PC-9 (cell line): ENCODE measurements at places on chromosomes 4 and X. TPM values are rescaled to one million over a fixed set of nuclear protein-coding genes. Genes with fewer than 3 reads are reported as not detected.

DNA sequence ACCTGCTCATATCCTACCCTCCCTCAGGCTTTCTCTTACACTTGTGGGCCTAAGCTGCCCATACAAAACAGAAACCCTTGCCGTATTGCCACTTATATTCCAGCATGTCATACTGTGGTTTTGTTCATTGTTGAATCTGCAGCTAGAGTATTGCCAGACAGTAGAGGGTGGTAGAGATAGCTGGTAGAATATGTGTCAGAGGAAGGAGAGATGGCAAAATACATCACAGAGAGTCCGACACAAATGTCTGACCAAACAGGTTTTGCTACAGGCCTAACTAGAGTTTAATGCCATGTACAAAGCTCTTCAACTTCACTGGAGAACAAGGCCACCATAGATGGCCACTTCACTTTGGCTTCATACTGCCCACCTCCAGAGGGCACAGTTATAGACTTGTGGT is 160.1 kb downstream of the EFHC2 start:
- no peaks in the 10 kb centered on the region for H3K36me3 ChIP-seq
- H3K27me3 ChIP-seq = no peaks in the 10 kb centered on the region
- H3K4me1 ChIP-seq = no peaks in the 10 kb centered on the region
- H3K4me3 ChIP-seq = no peak overlapping the region

GRCh38 chrX:6770936-6771335 is 236.0 kb upstream of the VCX3A start:
- peaks cover 14% of the 10 kb centered on the region for H3K4me1 ChIP-seq
- DNase-seq = no peak
- no peak overlapping the region for H3K27ac ChIP-seq
- no peaks in the 10 kb centered on the region for H3K27me3 ChIP-seq
- no peak overlapping the region for H3K4me3 ChIP-seq
- H3K36me3 ChIP-seq = no peaks in the 10 kb centered on the region

DNA sequence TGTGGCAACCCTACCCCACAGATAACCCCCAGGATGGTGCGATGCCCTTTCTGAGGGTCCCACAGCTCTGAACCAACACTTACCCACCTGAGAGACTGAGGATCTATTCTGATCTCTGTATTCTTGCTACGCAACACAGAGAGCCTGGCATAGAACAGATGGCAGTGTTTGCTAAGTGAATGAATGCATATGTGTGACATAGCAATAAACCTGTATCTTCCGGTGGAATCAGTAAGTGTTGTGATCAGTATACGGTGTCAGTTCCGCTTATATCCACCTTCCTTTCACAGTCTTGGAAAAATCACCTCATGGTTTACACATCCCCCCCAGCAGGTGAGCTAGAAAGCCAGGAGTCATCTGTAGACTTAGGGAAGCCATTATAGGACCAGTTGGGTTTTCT is 5.9 kb upstream of the HSD17B10 start:
- H3K36me3 ChIP-seq = no peaks in the 10 kb centered on the region
- H3K27ac ChIP-seq = peak overlapping the region; percentile 54
- no peak for DNase-seq
- H3K4me3 ChIP-seq = peak overlapping the region; percentile 52; the same call in 1 of the 2 replicates
- H3K4me1 ChIP-seq = no peaks in the 10 kb centered on the region
- no peaks in the 10 kb centered on the region for H3K27me3 ChIP-seq

DNA sequence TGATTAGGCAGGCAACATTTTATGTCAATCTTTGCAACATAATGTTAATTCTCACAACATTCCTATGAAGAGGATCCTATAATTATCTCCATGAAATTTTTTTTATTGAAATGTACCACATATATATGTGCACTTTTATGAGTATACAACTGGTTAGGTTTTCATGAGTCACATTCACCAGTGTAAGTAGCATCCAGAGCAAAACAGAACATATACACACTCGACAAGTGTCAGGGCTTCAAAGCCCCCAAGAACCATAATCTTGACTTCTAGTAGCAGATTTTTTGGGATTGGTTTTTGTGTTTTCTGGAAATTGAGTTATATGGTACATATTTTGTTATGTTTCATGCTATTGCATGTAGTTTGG is 62.4 kb downstream of the ARHGAP10 start:
- H3K27me3 ChIP-seq = no peaks in the 10 kb centered on the region
- peak overlapping the region; percentile 37 for H3K27ac ChIP-seq
- no peak overlapping the region for H3K4me3 ChIP-seq
- H3K4me1 ChIP-seq = peaks cover 54% of the 10 kb centered on the region
- no peak for DNase-seq
- H3K36me3 ChIP-seq = no peaks in the 10 kb centered on the region; the same call in 1 of the 2 replicates

DNA sequence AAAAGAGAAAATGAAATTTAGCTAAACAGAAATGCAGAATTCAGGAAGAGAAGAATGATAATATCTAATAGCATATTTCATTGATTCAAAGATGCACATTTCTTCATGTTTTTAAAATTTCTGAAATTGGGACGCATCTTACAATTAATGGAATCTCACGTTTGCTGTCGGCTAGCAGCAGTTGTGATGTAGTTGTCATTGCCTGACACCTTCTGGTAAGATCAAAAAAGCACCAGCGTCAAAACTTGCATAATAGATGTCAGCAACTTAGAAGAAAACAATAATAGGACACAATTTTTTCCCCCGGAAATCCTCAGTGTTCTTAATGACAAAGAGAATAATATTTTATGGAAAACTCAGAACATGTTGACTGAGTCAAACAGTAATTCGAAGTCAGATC is 29.8 kb upstream of the SLC7A3 start:
- no peak overlapping the region for H3K27ac ChIP-seq
- H3K4me3 ChIP-seq = no peak overlapping the region
- H3K4me1 ChIP-seq = no peaks in the 10 kb centered on the region

GRCh38 chr4:45692131-45692735 is 431.6 kb downstream of the GABRG1 start:
- no peaks in the 10 kb centered on the region for H3K4me1 ChIP-seq
- no peak overlapping the region for H3K27ac ChIP-seq
- DNase-seq = no peak
- H3K4me3 ChIP-seq = no peak overlapping the region
- H3K27me3 ChIP-seq = no peaks in the 10 kb centered on the region

- no peak overlapping the region for H3K4me3 ChIP-seq
- H3K36me3 ChIP-seq = no peaks in the 10 kb centered on the region
- no peak overlapping the region for H3K27ac ChIP-seq
- no peaks in the 10 kb centered on the region for H3K27me3 ChIP-seq
- DNase-seq = no peak
Observed at GRCh38 chr4:82666970-82667665, 105.3 kb upstream of the TMEM150C start.

- H3K27me3 ChIP-seq = no peaks in the 10 kb centered on the region
- H3K36me3 ChIP-seq = no peaks in the 10 kb centered on the region
- H3K27ac ChIP-seq = no peak overlapping the region
- no peak overlapping the region for H3K4me3 ChIP-seq
- H3K4me1 ChIP-seq = no peaks in the 10 kb centered on the region
Observed at GRCh38 chr4:156201050-156201449, 247.4 kb upstream of the CTSO start.

DNA sequence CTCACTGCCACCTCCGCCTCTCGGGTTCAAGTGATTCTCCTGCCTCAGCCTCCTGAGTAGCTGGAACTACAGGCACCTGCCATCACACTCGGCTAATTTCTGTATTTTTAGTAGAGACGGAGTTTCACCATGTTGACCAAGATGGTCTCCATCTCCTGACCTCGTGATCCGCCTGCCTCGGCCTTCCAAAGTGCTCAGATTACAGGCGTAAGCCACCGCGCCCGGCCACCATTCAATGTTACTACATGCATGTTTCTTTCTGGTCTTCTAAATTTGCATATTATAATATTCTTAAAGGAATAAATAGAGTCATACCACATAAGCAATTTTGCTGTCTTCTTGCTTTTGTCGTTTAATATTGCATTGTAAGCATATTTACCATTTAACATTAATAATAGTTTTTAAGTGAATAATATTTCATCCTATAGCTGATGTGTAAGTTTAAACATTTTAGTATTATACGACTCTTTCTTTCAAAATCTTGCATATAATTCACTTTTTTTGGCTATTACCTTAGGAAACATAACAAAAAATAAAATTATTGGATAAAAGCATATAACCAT is 1270.4 kb downstream of the ADGRL3 start:
- H3K36me3 ChIP-seq = no peaks in the 10 kb centered on the region
- no peaks in the 10 kb centered on the region for H3K27me3 ChIP-seq
- no peak overlapping the region for H3K4me3 ChIP-seq
- no peak overlapping the region for H3K27ac ChIP-seq
- DNase-seq = no peak

GRCh38 chr4:181176306-181176705 is 1066.9 kb upstream of the TENM3 start:
- no peaks in the 10 kb centered on the region for H3K4me1 ChIP-seq
- H3K27me3 ChIP-seq = no peaks in the 10 kb centered on the region
- H3K27ac ChIP-seq = no peak overlapping the region
- no peak overlapping the region for H3K4me3 ChIP-seq
- no peak for DNase-seq

GRCh38 chrX:40331353-40331752 is 233.6 kb upstream of the BCOR start:
- DNase-seq = no peak
- no peaks in the 10 kb centered on the region for H3K27me3 ChIP-seq
- H3K36me3 ChIP-seq = no peaks in the 10 kb centered on the region
- no peak overlapping the region for H3K4me3 ChIP-seq

GRCh38 chr4:82401600-82401999 is 27.8 kb upstream of the HNRNPD start:
- H3K36me3 ChIP-seq = no peaks in the 10 kb centered on the region
- peak overlapping the region; percentile 57 for H3K4me3 ChIP-seq
- no peaks in the 10 kb centered on the region for H3K27me3 ChIP-seq

DNA sequence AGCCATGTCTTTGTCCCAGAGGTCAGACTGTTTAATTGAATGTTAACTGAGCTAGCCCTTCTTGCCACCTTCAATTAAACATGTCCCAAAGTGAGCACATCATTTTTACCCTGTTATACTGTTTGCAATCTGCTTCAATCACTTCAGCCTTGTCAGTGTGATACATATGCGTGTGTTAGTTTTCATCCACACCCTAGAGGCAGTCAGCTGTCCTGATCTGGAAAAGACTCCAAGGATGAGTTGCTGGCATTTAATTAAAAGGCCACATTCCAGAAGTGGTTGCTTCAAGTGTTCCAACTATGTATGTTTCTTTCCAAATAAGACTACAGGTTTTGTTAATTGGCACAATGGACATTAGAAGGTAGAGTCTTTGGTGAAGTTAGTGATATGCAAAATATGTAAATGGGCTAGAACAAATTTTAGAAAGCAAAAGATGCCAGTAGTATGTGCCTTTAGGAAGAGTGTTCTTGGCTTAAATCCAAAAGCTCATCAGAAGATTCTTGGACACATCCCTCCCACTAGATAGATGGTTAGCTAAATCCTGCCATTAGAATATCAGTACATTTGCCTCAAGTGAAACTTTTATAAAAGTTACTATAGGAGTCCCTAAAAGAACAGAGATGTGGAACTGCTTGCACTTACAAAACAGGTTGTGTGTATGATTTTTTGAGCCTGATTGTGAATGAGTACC is 79.5 kb upstream of the SLIT2 start:
- no peak overlapping the region for H3K4me3 ChIP-seq
- DNase-seq = no peak
- no peaks in the 10 kb centered on the region for H3K27me3 ChIP-seq
- no peak overlapping the region for H3K27ac ChIP-seq
- H3K36me3 ChIP-seq = no peaks in the 10 kb centered on the region
- no peaks in the 10 kb centered on the region for H3K4me1 ChIP-seq

Gene SOX3
- total RNA-seq = not detected in 2 replicates

Gene XAGE5
- total RNA-seq = not detected in 2 replicates

Gene RIBC1
- 2.2 and 4.5 TPM in 2 replicates for total RNA-seq

Gene ATOH1
- not detected in 2 replicates for total RNA-seq
